Activated naive CD4-positive, alpha-beta T cell treated with anti-CD3 and anti-CD28 coated beads, Interleukin-2, amount 50 U/mL, for 72 hours (primary cell): ENCODE measurements at places on chromosomes 4 and X. TPM values are rescaled to one million over a fixed set of nuclear protein-coding genes. Genes with fewer than 3 reads are reported as not detected.

- no peak for DNase-seq
These were observed 952.9 kb downstream of the FAT4 start for GRCh38 chr4:126267689-126268088.

- DNase-seq, result no peak
These were observed 171.1 kb downstream of the LARP7 start for GRCh38 chr4:112808001-112808400.

DNA sequence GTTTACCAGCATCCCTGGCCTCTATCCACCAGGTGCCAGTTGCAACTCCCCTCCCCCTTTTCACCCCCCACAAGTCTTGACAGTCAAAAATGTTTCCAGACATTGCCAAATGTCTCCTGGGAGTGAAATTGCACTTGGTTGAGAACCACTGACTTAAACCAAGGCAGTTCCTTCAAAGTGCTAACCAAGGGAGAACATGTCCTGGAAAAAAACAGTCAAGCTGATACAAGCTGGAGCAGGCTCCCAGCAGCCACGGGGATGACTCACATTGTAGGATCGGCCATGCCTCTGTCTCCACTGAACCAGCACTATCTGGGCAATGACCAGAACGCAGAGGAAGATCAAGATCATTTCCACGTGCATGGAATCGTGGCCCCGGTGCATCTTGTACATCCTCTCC, 11.4 kb downstream of the RNF175 start:
- DNase-seq, result no peak

DNA sequence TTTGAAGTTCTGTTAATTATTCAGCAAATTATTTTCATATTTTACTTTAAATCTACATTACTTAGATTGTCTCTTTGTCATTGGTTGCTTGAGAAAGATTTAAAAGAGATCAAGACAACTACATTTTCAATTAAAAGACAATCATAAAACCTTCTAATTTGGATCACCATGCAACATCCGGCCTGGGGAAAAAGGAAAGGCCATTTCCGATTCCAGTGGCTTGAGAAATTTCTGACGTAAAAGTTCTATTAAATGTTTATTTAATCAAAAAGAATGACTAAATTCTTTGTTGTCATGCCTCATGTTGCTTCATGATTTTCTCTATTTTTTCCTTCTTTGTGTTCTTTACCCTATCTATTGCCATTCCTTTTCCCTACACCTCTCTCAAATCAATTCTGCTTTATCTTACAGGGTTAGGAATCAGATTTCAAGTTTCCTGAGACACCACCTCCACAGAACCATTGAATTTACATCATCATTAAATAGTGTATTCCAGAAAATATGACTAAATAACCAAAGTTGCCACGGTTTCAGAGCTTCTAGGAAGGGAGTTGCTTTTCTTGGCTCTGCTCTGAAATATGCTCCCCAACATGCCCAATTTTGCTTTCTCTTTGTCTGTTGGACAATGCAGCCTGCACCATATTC, 124.6 kb upstream of the ACSL4 start:
- no peak for DNase-seq

DNA sequence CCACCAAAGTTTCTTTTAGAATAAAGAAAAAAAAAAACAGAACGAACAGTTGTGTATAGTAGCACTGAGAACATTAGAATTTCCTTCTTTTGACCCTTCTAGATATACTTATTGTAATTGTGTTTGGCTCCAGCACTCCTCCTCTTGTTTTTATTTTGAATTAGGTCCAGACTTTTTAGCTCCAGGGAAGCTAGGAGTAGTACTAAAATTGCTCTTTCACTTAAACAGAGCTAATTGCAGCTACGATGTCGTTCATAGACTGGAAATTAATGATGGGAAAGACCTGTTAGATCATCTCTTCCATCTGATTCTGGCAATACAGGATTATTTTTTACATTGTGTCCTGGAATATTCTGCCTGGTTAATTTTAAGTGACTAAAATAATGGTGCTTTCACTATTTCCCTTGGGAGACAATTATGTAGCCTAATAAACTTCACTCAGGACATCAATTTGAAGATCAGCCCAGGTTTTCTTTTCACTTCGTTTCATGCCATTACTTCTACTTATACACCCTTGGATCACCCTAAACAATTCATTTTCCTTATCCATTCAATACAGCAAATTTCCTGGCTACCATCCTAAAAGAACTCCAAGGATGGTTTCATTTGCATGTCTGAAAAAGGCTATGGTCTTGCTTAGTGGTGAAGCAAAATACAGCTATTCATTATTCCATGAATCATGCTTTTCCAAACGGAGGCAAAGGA, 480.8 kb upstream of the TECRL start:
- DNase-seq, result no peak

- DNase-seq, result no peak
These were observed 11.4 kb downstream of the SCML1 start for GRCh38 chrX:17748684-17749083.

DNA sequence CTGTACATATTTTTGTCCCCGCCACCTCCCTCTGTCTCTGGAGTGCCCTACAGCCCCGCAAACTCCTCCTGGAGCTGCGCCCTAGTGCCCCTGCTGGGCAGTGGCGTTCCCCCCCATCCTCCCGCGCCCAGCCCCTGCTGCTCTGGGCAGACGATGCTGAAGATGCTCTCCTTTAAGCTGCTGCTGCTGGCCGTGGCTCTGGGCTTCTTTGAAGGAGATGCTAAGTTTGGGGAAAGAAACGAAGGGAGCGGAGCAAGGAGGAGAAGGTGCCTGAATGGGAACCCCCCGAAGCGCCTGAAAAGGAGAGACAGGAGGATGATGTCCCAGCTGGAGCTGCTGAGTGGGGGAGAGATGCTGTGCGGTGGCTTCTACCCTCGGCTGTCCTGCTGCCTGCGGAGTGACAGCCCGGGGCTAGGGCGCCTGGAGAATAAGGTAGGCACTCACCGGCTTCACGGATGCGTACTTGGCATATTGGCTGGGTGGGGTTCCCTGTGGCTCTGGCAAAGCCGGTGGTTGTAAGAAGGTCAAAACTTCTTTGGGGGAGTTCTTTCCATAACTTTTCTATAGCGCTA, 653 bp downstream of the HHIP start:
- DNase-seq, result no peak

The KLB gene
- total RNA-seq, result not detected

The GLRB gene
- total RNA-seq, result not detected

The RAB33A gene
- 22.8 TPM for total RNA-seq
